Vagina (tissue), 2 donors: ENCODE measurements at places on chromosomes 16 and 17.
A peak's percentile ranks its signal among the peaks of the same experiment; 100 is the strongest.

DNA sequence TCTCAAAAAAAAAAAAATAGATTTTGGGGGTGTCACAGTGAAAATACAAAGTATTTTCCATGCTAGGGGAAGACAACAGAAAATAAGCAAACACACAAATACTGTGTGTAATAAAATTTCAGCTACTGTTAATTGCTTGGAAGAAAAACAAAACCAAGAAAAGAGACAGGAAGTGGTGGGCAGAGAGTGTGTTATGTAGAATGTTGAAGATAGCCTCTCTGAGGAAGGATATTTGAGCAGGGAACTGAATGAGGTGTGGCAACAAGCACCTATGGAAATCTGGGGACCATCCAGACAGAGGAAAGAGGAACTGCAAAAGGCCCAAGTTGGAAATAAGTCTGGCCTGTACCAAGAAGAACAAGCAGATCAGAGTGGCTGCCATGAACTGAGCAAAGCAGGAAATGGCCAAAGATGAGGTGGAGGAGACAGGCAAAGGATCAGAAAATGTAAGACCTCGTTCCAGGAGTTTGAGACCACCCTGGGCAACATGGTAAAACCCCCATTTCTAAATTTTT, 7.8 kb upstream of the USP31 start:
- DNase-seq: peak; percentile 4

GRCh38 chr17:12256380-12256995, 235.8 kb downstream of the MAP2K4 start:
- DNase-seq: no peak

DNA sequence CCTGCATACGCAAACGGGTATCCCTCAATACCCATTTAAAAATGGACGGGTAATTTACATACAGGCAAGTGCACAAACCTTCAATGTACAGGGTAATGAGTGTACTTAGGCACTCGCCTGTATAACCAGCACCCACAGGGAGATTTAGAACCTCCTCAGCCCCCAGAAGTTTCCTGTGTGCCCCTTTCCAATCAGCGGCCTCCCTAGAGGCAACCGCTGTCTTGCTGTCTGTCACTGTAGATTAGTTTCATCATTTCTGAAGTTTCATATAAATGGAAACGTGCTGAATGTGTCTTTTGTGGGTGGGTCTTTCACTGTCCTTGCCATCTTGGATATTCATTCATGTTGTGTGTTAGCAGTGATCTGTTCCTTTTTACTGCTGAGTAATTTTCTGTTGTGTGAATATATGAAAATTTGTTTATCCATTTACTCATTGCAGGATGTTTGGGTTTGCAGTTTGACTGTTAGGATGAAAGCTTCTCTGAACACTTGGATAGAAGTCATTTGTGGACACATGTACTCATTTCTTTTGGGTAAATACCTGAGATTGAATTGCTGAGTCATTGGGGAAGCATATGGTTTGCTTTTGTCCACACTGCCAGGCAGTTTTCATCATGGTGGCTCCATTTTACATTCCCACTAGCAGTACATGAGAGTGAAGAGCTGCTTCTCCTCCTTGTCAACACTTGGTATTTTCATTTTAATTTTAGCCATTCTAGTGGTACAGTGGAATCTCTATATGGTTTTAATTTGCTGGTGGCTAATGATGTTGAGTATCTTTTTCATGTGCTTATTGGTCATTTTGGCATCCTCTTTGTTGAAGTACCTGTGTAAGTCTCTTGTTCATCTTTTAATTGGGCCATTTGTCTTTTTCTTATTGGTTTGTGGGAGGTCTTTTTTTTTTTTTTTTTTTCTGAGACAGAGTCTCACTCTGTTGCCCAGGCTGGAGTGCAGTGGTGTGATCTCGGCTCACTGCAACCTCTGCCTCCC, 2.1 kb upstream of the ADCY7 start:
- no peak for DNase-seq

DNA sequence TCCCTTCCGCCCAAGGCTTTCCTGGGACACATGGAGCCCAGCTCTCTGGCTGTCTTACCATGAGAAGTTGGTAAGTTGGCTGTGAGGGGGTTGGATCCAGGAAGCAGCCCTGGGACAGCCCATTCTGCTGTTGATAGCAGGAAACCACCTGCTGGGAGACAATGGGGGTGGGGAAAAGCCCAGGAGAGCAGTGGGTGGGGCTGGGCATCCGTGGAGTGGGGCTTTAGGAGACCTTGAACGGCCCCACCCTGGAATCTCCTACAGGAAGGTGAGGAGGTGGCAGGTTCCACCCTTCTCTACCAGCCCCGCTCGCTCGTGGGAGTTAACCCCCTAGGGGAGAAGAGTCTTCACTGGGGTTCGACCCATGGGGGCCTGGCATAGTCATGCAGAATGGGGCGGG, 5.8 kb downstream of the TMEM92 start:
- no peak for DNase-seq

DNA sequence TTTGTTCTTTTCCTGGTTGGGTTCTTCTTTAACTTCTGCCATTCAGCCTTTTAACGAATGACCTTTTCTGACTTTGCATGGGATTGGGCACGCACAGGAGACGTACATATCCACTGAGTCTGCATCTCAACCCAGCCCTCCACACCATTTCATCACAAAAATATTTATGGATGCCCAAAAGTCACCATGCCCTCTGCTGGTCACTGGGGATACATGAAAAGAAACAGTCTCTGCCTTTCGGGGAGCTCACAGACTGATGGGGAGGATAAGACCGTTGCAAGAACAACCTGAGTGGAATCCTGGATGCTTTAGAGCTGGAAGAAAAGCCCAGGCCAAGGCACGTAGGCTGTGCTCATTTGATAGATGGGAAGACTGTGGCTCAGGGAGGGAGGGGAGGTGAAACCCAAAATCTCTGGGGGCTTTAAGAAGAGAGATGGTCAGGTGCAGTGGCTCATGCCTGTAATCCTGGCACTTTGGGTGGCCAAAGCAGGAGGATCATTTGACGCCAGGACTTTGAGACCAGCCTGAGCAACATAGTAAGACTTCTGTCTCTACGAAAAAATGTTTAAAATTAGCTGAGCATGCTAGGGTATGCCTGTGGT, 7.9 kb upstream of the MT2A start:
- no peak for DNase-seq

GRCh38 chr17:10516065-10516464, 2.3 kb downstream of the MYH1 start:
- DNase-seq: no peak

- DNase-seq: peak; percentile 20
Measured at GRCh38 chr16:66197668-66198278, 168.7 kb upstream of the CDH5 start.

DNA sequence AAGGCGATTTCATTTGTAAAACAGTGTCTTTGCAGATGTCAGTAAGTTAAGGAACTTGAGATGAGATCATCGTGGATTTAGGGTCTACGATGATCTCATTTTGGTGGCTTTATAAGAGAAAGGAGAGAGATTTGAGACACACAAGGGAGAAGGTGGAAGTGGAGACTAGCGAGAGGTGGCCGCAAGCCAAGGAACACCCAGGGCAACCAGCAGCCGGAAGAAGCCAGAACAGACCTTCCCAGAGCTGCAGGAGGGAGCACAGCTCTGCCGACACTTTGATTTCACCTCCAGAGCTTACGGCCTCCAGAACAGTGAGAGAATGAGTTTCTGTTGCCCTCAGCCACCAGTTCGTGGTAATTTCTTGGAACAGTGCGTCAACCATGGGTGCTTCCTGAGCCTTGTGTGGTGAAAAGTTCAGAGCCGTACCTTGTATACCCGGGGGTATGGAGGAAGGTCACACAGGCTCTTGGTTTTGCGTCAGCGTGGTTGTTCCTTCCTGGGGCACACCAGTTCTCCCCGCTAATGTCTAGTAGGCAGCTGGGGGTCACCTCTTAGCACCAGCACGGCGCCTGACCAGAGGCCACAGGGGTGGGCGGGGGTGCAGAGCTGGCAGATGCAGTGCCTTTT, 12.9 kb upstream of the SEC14L1 start:
- DNase-seq: no peak

GRCh38 chr17:4942760-4943508, 2.9 kb downstream of the RNF167 start:
- no peak for DNase-seq

GRCh38 chr16:12500771-12501170, 302.9 kb downstream of the CPPED1 start:
- no peak for DNase-seq

DNA sequence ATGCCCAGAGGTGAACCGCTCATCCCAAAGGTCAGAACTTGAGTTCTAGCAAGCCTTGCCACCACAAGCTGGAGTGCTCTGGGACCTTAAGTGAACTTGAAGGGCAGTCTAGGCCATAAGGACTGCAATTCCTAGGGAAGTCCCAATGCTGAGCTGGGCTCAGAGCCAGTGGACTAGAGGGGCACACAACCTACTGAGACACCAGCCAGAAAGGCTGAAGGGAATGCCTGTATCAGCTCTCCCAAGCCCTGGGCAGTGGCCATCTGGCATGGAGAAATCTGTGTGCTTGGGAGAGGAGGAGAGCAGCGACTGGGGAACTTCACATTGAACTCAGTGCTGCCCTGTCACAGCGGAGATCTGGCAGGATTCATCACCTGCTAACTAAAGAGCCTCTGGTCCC, 201.3 kb downstream of the CEP112 start:
- no peak for DNase-seq

DNA sequence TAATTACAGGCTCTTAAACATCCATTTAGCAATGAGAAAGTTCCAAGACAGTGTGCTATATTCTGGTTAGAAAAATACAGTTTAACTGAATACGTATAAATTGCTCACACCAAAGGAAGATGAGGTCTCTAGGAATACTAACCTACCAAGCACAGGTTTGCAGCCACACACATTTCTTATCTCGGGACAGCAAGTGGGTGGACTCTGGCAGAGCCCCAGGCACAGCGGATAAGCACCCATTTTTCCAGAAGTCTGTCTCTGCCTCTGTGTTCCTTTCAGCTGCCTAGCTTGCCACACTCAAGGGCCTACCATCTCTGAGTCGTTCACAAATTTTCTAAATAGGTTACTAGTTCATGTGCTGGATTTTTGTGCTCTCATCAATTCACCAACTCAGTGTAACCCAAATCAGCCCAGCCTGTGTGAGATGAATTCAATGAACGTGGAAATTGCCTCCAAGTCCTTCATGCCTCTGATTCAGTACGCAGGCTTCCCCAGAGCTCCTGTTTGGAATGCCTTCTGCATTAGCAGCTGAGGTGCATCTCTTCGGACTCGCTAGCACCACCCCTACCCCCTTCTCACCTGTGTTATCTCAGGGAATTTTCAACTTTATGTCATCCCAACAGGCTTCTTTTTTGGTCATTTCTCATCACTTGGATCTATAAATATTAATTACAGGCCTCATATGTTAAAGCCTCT, 581.0 kb upstream of the CDH11 start:
- no peak for DNase-seq

DNA sequence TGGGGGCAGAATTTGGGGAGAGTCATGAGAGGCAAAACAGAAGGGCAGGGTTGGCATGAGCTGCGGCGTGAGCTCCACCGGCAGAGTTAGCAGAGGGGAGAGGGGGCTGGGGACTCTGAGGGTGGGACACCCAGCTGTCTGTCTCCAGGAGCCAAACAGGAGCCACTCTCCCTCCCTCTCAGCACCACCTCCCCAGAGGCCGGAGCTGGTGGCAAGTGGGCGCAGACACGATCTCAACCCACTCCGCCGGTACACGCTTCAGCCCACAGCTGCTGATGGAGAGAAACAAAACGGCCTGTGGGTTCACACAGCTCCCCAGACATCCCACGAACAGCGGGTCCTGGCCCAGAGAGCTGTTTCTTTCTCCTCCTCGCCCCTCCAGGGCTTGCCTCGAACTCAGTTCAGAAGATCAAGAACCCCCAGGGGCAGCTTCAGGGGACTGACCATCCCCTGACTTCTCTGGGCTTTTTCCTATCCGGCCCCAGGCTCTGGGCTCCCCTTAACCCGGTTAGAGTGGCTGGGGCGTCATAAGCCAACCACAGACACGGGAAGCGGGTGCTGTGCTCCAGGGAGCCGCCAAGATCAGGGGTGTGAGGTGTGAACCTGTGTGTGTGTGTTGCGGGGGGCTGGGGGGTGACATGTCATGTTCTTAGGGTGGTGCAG, 7.6 kb downstream of the RHBDF2 start:
- DNase-seq: no peak

GRCh38 chr17:9258115-9259015, 237.1 kb downstream of the NTN1 start:
- no peak for DNase-seq

DNA sequence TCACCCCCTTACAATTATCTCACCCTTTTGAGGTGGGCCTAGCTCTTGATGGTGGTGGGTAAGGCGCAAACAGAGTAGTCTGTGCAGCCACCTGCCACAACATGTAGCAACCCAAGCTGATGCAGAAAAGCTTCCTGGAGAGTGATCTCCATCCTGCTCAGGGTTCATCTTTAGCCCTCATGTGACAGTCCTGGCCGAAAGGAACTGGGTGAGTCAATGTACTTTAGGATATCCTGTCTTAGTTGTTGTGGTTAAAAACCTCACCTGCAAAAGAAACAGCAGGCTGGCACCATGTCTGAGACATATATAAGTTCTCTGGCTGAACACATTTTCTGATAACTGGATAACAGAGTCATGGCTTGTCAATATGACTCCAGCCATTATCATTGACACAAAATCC, 183.5 kb upstream of the CPHXL start:
- no peak for DNase-seq

GRCh38 chr17:55160501-55160900, 104.3 kb upstream of the HLF start:
- DNase-seq: no peak

DNA sequence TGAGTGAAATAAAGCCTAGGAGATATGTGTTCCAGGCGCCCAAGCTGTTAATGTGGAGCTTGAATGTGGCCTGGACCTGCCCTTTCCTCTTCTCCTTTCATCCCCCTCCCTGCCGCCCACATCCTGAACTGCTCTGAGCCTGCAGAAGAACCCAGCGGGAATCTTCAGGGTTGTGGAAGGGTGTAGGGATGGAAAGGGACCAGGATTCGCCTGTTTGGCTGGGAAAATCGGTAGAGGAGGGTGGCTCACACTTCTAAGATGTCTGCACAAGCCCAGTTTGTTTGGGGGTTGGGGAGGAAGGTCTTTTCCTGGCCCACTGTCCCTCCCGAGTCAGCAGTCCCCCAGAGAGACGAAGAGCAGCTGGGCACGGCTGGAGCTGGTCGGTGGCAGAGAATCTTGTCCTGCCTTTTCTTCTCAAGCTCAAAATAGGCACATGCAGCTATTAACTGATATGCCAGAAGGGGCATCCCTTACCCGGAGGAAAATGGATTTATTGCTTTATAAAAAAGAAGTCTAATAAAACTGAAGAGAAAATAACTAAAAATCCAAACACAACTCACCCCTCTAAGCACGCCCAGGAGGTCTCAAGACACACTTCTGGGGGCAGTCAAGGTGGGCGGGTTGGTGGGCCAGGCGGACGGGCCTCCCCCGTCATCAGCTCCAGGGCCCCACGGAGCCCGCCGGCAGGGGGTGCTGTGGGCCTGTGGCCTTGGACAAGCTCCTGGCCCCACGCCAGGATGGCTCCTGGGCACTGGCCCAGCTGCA, 11.5 kb upstream of the PITPNA start:
- DNase-seq: no peak
